ENCODE measurements at places on chromosomes 6 and 20.

GRCh38 chr6:138278326-138278725 lies 60.0 kb upstream of the PBOV1 start:
- no peaks in the 10 kb centered on the region for H3K27me3 ChIP-seq
- no peaks in the 10 kb centered on the region for H3K36me3 ChIP-seq
- H3K4me1 ChIP-seq = no peaks in the 10 kb centered on the region
- no peak overlapping the region for H3K4me3 ChIP-seq
- DNase-seq = no peak

DNA sequence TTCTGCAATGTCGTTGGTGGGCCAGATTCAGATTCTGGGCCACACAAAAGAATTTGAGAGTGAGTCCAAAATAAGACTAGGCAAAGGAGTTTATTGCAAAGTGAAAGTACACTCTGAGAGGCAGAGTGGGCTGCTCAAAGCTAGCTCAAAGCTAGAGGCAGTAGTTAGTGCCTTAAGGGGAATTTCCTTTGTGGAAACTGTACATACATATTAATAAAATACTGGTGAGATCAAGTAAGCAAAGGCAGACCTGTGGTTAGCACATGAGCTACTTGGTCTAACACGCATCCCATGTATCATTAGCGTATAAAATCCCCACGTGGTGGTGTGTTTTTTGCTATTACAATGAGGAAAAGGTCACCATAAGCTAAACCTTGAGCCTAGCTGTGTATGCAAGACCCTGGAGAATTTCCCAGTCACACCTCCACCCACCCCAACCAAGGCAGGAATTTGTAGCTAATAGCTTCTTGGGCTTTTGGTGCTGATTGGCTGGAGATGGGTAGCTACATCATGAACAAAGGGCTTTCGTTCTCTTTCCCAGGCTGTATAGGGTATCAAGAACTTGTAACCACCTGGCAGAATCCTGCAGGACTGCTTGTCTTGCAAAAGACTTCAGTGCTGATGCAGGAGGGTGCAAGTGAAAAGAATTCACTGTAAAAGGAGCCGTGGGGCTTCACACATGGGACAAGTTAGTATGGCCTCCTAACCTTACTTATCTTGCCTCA lies 14.7 kb upstream of the TRIM26 start:
- H3K27ac ChIP-seq = peak overlapping the region; percentile 19
- no peak for DNase-seq
- H3K27me3 ChIP-seq = peaks cover 11% of the 10 kb centered on the region
- H3K4me1 ChIP-seq = peaks cover 17% of the 10 kb centered on the region

DNA sequence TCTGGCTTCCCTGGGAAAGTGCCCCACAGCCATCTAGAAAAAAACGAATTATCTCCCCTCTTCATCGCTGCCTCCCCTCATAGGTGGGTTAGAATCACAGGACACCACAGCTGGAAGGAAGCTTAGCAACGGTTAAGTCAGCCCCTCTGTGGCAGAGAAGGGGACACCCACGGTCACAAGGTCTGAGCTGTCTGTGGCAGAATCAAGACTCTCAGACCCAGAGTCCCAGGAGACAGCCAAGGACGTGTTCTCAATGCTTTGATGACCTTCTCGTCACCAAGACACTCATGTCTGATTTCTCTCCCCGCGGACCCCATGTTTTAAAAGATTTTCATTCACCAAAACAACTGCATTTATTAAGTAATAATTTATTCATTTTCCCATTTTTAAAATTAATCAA lies 221.5 kb downstream of the NRN1 start:
- H3K36me3 ChIP-seq = no peaks in the 10 kb centered on the region
- no peak overlapping the region for H3K4me3 ChIP-seq
- no peak for DNase-seq
- no peaks in the 10 kb centered on the region for H3K4me1 ChIP-seq
- no peak overlapping the region for H3K27ac ChIP-seq

- no peaks in the 10 kb centered on the region for H3K27me3 ChIP-seq
- no peak overlapping the region for H3K4me3 ChIP-seq
- H3K27ac ChIP-seq = no peak overlapping the region
- no peaks in the 10 kb centered on the region for H3K36me3 ChIP-seq
- no peaks in the 10 kb centered on the region for H3K4me1 ChIP-seq
- no peak for DNase-seq
Measured at GRCh38 chr6:126812010-126812409, 306.5 kb upstream of the RSPO3 start.

- no peak for DNase-seq
- no peak overlapping the region for H3K4me3 ChIP-seq
- H3K4me1 ChIP-seq = no peaks in the 10 kb centered on the region
- no peaks in the 10 kb centered on the region for H3K36me3 ChIP-seq
Measured at GRCh38 chr6:116304538-116305097, 24.9 kb upstream of the TSPYL1 start.

- peaks cover 2% of the 10 kb centered on the region for H3K27me3 ChIP-seq
- no peak for DNase-seq
- H3K36me3 ChIP-seq = no peaks in the 10 kb centered on the region
- H3K27ac ChIP-seq = no peak overlapping the region
- H3K4me3 ChIP-seq = no peak overlapping the region
Measured at GRCh38 chr6:63448229-63448628, 124.1 kb upstream of the LOC128125822 start.

- H3K27ac ChIP-seq = no peak overlapping the region
- H3K4me1 ChIP-seq = peaks cover 6% of the 10 kb centered on the region
- H3K27me3 ChIP-seq = peaks cover 3% of the 10 kb centered on the region
- no peaks in the 10 kb centered on the region for H3K36me3 ChIP-seq
Measured at GRCh38 chr6:139881728-139882211, 507.3 kb upstream of the CITED2 start.

DNA sequence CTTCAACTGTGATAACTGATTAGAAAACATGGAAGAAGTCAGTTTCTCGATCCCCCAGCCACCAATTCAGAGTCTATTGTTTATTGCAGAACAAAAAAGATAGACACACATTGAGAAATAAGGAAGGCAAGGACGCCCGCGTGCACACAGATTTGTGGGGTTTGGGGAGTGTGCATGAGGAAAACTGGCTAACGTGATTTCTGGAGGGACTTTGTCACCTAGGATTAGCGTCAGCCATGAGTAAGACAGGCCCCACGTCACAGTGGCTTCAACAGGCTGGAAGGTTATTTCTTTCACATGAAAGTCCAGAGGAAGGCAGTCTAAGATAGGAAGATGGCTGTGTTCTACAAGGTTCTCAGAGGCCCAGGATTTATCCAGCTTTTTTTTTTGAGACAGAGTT lies 7.7 kb downstream of the ZNF341 start:
- DNase-seq = no peak
- H3K4me3 ChIP-seq = no peak overlapping the region
- peaks cover 8% of the 10 kb centered on the region for H3K4me1 ChIP-seq

DNA sequence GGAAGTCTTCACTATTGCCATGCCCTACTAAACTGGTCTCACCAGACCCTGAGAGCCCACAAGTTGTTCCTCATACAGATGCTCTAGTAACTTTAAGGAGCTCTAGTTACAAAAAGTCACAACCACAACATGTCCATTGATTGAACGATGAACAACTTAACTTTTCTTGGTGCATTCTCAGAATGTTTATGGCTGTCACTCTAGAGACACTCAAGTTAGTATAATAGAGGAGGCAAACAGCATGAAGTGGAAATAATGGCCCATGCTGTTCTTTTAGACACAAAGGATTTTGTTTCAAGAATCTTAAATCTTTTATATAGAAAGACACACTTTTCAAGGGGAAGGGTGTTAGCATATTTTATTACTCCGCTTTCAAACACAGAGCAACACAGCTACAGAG lies 934.4 kb downstream of the HACE1 start:
- no peak overlapping the region for H3K27ac ChIP-seq
- no peak for DNase-seq
- H3K4me3 ChIP-seq = no peak overlapping the region
- H3K27me3 ChIP-seq = no peaks in the 10 kb centered on the region

DNA sequence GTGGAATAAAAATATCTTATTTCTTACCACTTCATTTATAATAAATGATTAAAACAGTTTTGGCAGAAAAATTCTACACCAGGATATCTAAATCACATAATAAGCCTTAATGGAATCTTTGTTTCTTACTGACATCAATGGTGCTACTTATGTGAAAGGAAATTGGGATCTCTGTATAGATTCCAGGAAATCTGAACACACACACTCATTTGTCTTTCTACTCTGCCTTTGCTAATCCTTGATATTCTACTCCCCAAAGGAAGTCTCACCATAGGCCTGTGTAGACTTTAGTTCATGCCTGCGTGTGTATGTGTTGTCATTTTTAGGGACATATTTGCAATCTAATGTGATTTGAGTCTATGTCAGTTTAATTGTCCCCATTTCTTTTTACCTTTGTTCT lies 7.9 kb downstream of the ADGRB3 start:
- no peaks in the 10 kb centered on the region for H3K36me3 ChIP-seq
- H3K27me3 ChIP-seq = peaks cover 5% of the 10 kb centered on the region
- no peak for DNase-seq
- H3K27ac ChIP-seq = no peak overlapping the region
- H3K4me3 ChIP-seq = no peak overlapping the region
- no peaks in the 10 kb centered on the region for H3K4me1 ChIP-seq

- no peaks in the 10 kb centered on the region for H3K4me1 ChIP-seq
- peaks cover 24% of the 10 kb centered on the region for H3K36me3 ChIP-seq
Measured at GRCh38 chr20:35478804-35479472, 23.5 kb downstream of the CEP250 start.

GRCh38 chr6:137182654-137183073 lies 9.2 kb upstream of the IL22RA2 start:
- no peak overlapping the region for H3K4me3 ChIP-seq
- DNase-seq = no peak
- H3K27me3 ChIP-seq = peaks cover 3% of the 10 kb centered on the region
- no peaks in the 10 kb centered on the region for H3K4me1 ChIP-seq

DNA sequence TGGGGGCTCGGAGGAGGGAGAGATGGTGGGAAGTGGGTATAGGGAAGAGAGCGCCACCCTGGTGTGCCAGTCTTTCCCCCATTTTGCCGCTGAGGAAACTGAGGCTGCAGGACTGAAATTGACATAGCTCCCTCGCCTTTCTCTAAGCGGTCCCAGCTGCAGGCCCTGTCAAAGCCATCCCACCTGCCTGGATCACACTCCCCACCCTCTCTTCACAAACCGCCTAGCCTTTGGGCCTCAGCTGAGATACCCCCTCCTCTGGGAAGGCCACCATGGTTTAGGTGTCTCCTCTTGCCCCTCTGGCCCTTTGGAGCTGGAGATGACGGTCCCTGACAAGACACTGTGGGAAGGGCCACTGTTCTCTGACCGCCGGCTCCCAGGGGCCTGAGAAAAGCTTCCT lies 16.9 kb downstream of the SRC start:
- H3K36me3 ChIP-seq = peaks cover 2% of the 10 kb centered on the region
- H3K4me1 ChIP-seq = no peaks in the 10 kb centered on the region
- DNase-seq = no peak
- no peaks in the 10 kb centered on the region for H3K27me3 ChIP-seq
- no peak overlapping the region for H3K4me3 ChIP-seq

GRCh38 chr6:27214126-27214601 lies 33.3 kb upstream of the PRSS16 start:
- peak overlapping the region; percentile 73 for H3K4me3 ChIP-seq
- H3K36me3 ChIP-seq = no peaks in the 10 kb centered on the region
- DNase-seq = no peak

DNA sequence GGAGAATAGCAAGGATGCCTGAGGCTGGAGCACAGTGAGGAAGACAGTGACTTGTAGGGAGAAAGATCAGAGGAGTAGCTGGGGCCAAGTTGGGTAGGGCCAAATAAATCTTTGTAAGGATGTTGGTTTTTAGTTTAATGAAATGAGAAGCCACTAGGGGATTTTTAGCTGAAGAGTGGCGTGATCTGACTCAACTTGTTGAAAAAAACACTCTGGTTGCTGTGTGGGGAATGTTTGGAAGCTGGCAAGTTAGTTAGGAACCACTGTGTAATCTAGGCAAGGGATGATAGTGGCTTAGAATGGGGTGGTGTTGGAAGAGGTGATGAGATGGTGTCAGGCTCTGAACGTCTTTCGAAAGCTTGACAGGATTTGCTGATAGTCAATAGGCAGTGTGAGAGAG lies 176.1 kb upstream of the HDDC2 start:
- no peak overlapping the region for H3K27ac ChIP-seq
- no peaks in the 10 kb centered on the region for H3K36me3 ChIP-seq

DNA sequence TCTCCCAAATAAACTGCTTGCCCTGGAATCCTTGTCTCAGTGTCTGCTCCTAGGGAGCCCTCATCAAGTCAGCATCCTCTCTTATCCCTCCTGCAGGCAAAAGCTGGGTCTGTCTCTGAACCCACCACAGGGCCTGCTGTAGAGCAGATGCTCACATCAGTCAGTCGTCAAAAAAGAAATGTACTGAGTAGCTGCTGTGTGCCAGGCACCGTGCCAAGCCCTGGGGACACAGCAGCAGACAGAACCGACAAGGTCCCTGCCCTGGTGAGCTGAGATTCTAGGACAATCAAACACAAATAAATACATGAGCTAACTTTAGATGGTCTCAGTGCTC lies 68.5 kb downstream of the EYA2 start:
- peaks cover 4% of the 10 kb centered on the region for H3K27me3 ChIP-seq
- H3K4me1 ChIP-seq = no peaks in the 10 kb centered on the region
- H3K36me3 ChIP-seq = no peaks in the 10 kb centered on the region
- no peak overlapping the region for H3K27ac ChIP-seq

DNA sequence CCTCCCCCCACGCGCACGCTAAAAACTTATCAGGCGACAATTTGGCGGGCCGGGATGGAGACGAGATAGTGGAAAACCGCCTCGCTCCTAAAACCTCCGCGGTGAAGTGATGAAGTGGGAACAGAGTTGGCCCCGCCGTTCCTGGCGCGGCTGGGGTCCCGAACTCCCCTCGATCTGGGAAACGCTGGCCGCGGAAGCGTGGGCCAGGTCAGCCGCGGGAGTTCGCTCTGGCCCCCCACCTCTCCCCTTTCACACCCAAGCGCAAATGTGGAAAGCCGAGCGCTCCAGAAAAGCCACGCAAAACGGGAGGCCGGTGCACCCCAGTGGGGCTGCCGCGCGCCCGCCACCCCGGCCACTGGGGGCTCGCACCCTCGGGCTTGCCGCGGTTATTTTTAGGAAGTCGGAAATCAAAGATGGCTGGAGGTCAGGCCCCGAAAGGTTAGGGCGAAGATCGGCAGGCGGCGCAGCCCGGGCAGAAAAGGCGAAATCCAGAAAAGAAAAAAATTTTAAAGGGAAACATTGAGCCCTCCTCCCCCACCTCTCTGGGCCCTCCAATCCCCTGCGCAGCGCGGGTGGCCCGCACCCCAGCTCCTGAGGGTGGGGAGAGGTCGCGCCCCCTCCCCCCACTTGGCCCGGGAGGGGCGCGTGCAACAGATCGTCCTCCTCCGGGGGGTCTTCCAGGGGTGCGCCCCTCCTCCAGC lies 1.0 kb downstream of the SALL4 start:
- no peak for DNase-seq
- H3K27me3 ChIP-seq = peaks cover 71% of the 10 kb centered on the region
- no peak overlapping the region for H3K27ac ChIP-seq

GRCh38 chr20:10946124-10946880 lies 272.5 kb upstream of the JAG1 start:
- H3K27ac ChIP-seq = no peak overlapping the region
- no peak overlapping the region for H3K4me3 ChIP-seq
- H3K36me3 ChIP-seq = no peaks in the 10 kb centered on the region
- H3K4me1 ChIP-seq = no peaks in the 10 kb centered on the region
- no peaks in the 10 kb centered on the region for H3K27me3 ChIP-seq

GRCh38 chr6:81797591-81797990 lies 45.1 kb upstream of the TENT5A start:
- H3K36me3 ChIP-seq = no peaks in the 10 kb centered on the region
- H3K27me3 ChIP-seq = peaks cover 2% of the 10 kb centered on the region
- H3K27ac ChIP-seq = no peak overlapping the region
- no peak for DNase-seq
- no peaks in the 10 kb centered on the region for H3K4me1 ChIP-seq
- H3K4me3 ChIP-seq = no peak overlapping the region
